Activated naive CD4-positive, alpha-beta T cell treated with anti-CD3 and anti-CD28 coated beads, Interleukin-2, amount 50 U/mL, for 72 hours (primary cell): ENCODE measurements at places on chromosomes 1 and 21. TPM values are rescaled to one million over a fixed set of nuclear protein-coding genes. Genes with fewer than 3 reads are reported as not detected.

MUTYH gene
- total RNA-seq: 32.0 TPM

SPRR1B gene
- not detected for total RNA-seq

RNPEP gene
- 43.8 TPM for total RNA-seq

IGSF5 gene
- total RNA-seq: not detected

ALX3 gene
- not detected for total RNA-seq

TSNAX gene
- 34.3 TPM for total RNA-seq

DNA sequence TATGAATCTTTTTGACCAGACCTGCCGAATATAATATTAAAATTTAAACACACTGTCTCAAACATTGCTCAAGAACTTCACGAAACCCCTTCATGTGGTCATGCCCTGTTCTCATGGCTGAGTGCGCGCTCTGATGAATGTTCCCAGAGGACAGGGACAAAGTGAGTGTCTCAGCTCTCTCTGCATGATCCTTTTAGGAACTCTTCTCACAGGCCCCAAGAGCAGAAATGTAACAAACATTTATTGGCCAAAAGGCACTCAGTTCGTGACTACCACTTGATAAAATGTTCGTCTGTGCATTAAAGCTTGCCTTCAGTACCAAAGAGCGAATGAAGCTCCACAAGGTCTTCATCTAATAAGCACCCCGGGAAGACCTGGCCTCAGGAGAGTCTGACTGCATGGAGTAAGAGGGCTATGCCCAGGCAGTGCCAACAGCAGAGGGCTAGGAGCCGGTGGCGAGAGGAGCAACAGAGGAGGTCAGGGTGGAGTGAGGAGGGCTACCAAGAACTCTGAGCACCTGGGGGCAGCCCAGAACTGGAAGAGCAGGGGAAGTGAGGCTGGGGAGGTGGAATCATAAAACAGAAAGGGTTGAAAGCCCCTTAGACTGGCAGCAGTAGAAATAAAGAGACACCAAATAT is 171.1 kb downstream of the RHOU start:
- DNase-seq: no peak

DNA sequence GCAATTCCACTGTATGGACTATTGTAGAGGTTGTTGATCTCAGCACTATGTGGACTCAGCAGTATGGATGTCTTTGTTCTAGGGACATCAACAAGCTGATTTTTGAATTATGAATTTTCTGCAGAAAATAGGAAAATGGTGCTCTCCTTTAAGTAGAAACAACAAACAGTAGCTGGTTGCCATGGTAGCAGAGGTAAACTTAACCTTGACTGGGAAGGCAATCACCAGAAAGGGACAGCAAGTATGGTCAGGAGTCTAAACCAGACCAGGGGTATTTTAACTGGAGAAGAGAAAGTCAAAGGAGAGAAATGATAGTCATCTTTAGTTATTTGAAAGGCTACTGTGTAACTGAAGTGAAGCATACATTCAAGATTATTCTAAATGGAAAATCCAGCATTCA is 22.3 kb downstream of the WLS start:
- no peak for DNase-seq

DNA sequence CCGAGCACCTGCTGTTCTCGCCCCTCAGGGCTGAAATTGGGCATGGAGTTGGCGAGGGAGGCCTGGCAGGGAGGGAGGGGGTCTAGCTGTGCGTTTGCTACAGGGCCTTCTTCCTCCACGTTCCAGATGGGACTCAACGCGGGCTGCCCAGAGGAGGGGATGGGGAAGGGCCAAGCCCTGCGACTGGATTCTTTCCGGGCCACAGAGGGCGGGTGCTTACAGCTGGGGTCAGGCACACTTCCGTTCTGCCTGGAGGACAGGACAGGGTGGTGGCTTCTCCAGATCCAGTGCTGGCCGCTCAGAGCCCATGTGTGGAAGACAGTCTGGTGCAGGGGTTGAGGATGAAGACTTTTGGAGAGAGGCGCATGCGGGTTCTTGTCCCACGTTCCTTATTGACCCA is 90.0 kb downstream of the EDEM3 start:
- DNase-seq: no peak

DNA sequence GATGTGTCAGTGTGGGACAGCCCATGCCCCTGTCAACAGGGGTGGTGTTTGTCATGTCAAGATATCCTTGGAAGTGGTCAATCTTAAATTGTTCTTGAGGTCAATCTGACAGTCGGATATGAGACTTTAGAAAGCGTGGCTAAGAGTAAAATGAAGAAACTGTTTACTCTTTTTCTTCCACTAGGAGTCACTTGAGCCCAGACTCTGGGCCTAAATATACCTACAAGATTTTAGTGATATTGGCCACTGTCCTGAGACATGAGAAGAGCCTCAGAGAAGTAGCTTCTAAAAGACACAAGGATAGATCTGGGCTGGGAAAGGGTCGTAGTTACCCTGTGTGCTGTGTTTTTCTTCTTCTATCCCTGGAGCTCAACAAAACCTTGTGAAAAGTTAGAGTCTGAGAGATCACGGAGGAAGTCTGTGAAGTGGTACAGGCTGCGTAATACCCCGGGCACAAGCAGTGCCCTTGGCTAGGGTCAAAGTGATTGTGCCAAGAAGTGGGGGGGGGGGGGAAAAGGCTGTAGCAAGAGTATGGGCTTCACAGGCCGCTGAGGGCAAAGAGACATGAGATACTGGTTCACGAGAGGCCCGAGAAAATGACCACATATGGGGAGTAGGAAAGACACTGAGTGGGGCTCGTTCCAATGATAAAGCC is 355.2 kb upstream of the GREM2 start:
- no peak for DNase-seq

DNA sequence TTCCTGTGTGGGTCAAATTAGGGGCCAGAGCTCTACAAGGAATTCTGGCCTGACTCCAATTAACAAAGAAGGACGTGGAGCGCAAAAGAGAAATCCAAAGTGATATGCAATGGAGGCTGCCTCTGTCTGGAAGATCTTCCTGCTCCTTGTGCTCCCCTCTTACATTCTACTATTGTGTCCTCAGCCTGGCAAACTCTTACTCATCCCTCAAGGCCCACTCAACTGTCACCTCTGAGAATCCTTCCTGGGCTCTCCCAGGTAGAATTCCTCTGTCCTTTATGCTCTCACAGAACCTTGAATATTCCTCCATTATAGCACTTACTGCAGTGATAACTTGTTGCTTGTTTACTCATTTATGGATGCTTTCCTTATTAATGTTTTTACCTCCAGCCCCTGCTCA is 31.4 kb downstream of the KCNC4 start:
- DNase-seq: no peak

- DNase-seq: no peak
Measured at GRCh38 chr1:167904652-167905130, 9.2 kb downstream of the ADCY10 start.

- DNase-seq: no peak
Measured at GRCh38 chr1:47231301-47232186, 481 bp downstream of the TAL1 start.

GRCh38 chr1:156643778-156644092 is 1.8 kb downstream of the BCAN start:
- no peak for DNase-seq

DNA sequence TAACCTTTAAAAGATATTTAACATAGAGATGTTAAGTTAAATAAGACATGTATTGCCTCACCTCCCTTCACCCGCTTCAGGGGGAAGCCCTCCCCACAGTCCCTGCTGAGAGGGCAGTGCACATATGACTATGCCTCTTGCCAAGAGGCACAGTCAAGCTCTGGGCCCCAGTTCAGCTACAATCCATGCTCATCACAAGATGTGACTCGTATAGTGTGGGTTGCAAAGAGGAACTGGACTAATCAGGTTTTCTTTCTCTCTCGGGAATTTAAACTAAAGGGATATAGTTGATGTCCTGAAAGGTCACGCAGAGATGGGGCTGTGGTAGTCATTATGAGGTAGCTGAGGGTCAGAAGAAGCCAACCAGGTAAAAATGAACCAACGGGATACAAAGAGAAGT is 35.6 kb downstream of the LYST start:
- DNase-seq: peak; percentile 68

DNA sequence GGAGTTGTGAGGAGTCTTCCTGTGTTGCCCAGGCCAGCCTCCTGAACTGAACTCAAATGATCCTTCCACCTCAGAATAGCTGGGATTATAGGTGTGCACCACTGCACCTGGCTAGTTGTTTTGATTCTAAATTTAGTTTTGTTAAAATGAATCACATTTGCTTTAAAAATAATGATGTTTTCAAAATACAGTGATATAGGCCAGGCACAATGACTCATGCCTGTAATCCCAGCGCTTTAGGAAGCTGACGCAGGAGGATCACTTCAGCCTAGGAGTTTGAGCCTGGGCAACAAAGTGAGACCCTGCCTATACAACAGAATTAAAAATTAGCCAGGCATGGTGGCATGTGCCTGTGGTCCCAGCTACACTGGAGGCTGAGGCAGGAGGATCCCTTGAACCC is 24.3 kb downstream of the RTCA start:
- no peak for DNase-seq

DNA sequence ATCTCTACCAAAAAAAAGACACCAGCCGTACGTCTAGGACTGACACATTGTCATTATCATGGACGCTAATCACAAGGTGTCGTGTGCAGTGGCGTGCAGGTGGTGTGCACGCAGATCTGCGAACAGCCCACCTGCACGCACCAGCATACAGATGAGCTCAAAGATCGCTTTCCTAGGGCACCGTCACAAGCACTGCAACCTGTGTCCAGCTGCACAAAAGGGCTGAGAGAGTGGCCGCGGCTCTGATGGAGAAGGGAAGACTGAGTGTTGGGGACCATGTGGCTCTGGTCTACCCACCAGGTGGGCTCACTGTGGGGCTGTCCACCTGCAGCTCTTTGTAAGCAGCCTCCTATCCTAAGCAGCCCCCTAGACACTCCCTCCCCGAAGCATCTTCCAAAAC is 50.9 kb downstream of the S100B start:
- no peak for DNase-seq

DNA sequence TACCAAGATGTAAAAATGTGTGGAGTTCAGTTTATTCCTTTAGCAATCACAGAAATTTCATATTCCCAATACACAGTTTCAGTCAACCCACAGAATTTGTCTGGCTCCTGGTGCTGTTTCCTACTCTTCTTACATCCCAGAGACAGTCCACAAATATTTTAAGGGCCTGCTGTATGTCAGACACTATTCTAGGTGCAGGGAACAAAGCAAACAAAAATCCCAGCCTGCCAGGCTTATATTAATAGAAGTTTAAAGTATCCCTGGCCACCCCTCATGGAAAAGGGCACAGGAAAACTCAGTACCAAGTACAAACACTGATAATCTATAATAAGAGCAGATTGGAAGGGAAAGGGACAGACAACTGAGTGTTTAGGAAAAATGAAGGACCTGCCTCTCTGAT is 194.8 kb downstream of the ZP4 start:
- no peak for DNase-seq

DNA sequence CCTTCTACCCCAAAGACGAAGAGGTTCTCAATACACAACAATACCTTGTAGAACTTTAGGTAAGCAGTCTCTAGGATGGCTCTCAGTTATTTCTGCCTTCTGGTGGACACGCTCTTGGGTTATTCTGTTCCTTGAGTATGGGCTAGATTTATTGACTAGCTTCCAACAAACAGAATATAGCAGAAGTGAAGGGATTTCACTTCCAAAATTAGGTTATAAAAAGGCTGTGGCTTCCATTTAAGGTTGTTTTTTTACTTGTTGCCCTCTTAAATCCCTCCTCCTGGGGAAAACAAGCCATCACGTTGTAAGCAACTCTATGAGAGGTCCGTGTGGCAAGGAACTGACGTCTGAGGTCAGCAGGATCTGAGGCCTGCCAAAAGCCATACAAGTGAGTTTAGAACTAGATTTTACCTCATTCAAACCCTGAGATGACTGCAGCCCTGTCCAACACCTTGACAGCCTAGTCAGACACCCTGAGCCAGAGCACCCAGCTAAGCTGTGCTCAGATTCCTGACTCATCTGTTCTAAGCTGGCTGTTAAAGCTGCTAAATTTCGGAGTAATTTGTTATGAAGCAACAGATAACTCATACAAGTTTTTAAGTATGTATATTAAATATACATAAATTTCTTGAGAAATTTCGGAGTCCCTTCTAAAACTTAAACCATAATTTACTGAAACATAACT is 12.7 kb downstream of the SSX2IP start:
- no peak for DNase-seq

DNA sequence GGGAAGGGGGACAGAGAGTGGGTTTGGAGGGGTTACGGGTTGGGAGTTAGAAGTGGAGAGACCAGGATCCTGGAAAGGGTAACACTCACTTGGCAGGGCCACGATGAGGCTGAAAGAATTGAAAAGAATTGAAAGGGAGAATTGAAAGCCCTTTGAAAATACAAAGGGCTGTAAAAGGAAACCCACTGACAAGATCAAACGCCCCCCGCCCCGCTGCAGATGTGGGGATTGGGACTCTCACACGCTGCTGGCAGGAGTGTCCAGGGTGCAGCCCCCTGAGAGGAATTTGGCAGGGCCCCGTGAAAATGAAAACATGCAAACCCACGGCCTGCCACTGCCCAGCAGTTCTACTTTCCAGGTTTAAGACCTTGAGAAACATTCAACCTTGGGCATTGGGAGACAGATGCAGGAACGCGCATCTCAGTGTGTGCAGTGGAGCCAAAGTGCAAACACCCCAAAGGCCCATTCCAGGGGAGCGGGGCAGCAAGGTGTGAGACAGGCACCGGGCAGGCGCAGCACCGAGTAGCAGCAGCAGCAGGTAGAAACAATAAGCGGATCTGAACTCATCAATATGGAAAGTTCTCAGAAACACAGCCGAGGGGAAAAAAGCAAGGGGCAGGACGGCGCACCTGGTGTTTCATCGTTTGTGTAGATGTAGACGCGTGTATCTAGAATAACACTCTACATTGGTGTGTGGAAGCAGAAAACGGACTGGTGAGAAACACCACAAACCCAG is 8.3 kb upstream of the TNFRSF1B start:
- no peak for DNase-seq

DNA sequence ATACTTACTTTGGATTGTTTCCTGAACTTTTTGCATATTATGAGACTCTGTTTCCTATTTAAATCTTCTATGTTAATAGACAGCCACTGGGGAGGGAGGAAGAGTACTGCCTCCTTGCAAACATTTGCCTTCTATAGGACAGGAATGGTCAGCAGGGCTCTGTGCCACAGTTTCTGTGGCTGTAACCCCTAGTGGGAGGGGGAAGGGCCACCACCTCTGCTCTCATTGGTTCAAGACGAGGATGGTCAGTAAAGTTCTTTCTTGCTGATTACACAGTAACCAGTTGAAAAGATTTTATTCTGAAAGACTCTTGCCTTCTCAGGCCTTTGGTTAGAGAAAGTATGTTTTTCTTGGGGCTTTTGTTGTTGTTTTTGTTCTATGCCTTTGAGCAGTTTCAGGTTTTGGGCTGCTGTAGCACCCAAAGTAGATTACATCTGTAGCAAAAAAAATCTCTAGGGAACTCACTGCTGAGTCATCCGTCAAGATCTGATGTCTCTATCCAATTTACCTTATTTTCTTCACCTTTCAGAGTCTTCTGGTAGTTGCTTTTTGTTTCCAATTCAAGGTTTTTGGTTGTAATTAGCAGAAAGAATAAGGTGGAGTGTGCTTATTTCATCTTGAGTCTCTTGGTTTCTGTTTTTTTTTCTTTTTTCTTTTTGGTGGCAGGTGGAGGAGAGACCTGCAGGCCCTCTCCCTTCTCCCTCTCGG is 23.1 kb downstream of the SLC35A3 start:
- DNase-seq: no peak

GRCh38 chr1:248852481-248853405 is 6.1 kb downstream of the ZNF692 start:
- DNase-seq: no peak
